ENCODE measurements at places on chromosomes 3 and 15.

GRCh38 chr15:65533057-65533756 is 2.9 kb downstream of the HACD3 start:
- no peak for DNase-seq

- no peak for DNase-seq
Measured at GRCh38 chr3:30474371-30474770, 132.0 kb upstream of the TGFBR2 start.

GRCh38 chr3:167066977-167067786 is 312.9 kb downstream of the ZBBX start:
- DNase-seq, result no peak

DNA sequence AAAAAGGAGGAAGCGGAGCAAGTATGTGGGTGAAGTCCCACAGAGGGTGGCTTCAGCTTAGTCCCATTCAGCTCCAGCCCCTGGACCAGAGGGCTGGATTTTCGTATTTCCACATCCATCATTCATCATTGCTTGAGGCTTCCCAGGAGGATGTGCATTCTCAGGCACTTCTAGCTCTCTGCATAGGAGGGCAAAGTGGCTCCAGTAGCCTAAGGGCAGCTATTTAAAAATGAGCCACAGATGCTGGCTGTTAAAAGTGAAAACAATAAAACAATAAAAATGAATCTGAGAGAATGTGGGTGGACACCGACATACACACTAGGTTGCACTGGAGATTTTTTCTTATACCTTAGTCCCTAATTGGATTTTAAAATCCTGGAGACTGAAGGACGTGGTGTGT is 629.2 kb upstream of the ZNF385D start:
- no peak for DNase-seq

Measured in Jurkat, Clone E6-1 (cell line).